Bronchial epithelial cell (primary cell): ENCODE measurements at places on chromosomes 1 and 21.

DNA sequence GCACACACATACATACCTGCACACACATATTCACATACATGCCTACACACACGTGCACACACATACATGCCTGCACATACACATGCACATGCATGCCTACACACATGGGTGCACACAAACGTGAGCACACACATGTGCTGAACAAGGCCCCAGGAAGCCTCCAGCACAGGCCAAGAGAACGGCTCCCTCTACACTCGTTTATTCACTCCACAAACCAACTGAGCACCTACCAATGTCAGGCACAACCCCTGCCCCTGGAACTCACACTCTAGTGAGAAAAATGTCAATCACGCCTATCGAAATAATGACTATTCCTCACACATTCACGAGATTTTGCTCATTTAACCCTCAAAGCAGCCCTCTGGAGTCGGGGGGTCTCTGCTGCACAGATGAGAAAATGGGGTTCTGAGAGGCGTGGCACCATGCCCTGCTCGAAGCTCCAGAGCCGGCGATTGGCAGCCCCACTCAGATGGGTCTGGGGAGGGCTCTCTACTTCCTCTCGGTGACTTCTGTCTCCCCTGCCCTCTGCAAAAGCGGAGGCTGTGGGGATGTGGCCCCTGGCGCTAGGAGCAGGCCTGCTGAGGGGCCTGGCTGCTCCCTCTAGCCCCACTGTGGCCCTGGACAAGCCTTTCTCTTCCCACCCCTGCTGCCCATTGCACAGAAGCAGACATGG is 90.2 kb upstream of the RUNX3 start:
- no peak for DNase-seq

- DNase-seq, result no peak
Observed at GRCh38 chr1:208528578-208529240, 284.5 kb upstream of the PLXNA2 start.

DNA sequence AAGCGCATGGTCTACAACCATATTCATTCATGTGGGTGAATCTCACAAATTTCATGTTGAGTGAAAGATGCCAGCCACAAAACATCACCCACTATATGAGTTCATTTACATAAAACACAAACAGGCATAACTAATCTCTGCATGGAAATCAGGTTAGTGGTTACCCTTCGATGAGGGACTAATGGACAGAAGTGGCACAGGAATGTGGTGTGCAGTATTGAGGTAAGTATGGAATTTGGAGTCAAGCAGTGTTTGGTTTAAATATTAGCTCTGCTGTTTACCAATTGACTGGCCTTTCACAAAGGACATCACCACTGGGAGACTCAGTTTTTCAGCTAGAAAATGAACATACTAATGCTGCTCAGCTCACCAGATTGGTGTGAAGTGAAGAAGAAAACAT is 24.2 kb downstream of the CCDC185 start:
- DNase-seq, result no peak

- peak; percentile 44 for DNase-seq
Observed at GRCh38 chr1:37958690-37959089, 11.8 kb upstream of the INPP5B start.

- DNase-seq, result no peak
Observed at GRCh38 chr1:85019994-85020393, 23.1 kb upstream of the MCOLN2 start.

DNA sequence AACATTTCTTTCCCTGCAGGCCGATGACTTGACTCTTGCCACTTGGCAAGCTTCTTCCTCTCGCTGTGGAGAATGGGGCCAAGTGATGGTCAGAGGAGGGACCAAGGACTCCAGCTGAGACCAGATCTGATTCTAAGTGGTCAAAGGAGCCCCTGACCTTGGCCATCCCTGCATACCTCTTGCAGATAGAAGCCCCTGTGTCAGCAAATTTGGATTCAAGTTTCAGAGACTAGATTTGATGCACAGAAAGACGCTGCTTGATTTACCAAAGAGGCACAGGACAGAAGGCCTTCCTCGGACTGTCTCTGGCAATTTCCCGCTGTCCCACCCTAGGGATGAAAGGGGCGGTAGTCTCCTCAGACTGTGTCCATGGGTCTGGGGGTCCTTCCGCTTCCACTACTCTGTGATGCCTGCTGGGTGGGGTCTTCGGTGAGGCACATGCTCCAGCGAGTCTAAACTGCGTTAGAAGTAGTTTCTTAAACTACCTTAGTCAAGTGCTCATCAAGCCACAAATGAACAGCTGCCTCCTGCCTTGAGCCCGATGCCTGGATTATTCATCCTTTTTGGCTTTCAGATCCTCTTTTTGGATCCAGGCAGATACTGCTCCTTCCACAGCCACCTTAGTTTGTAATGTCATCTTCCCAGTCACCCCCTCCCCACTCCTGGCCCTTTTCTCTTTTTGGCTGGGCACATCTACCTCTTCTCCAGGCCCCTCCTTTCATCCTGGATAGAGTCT is 31.8 kb upstream of the RBM15 start:
- no peak for DNase-seq

- no peak for DNase-seq
Observed at GRCh38 chr1:27634177-27634984, 604 bp downstream of the FGR start.

DNA sequence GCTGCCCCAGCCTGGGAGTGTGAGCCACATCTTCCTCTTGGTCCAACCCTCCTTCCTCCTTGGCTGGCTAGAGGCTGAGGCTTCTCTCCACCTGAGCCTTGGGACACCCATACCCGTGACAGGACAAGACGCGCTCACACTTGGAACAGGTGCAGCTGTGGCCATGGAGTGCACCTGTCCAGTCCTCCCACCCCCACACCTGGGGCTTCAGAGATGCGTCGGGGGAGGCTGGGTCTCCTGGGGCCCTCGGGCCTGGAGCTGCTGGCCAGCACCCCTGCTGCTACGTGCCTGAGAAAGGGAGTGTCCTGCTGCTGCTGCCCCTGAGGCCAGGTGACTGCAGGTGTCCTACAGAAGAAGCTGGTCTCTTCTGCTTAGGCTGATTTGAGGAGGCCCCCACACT is 37.0 kb upstream of the TMEM52 start:
- no peak for DNase-seq

DNA sequence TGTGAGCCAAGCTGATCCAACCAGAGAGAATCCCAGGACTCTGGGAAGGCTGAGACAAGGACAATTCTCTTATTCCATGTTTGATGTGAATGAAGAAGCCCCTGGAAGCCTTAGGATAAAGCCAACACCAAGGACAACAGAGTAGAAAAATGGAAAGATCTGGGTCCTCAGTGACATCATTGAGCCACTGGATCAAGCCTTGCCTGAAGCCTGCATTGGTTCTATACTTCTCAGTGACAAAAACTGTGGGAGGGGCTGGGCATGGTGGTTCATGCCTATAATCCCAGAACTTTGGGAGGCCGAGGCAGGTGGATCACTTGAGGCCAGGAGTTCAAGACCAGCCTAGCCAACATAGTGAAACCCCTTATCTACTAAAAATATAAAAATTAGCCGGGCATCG is 15.6 kb downstream of the ARHGEF19 start:
- DNase-seq, result no peak

GRCh38 chr1:4718071-4718470 is 63.7 kb downstream of the AJAP1 start:
- no peak for DNase-seq

DNA sequence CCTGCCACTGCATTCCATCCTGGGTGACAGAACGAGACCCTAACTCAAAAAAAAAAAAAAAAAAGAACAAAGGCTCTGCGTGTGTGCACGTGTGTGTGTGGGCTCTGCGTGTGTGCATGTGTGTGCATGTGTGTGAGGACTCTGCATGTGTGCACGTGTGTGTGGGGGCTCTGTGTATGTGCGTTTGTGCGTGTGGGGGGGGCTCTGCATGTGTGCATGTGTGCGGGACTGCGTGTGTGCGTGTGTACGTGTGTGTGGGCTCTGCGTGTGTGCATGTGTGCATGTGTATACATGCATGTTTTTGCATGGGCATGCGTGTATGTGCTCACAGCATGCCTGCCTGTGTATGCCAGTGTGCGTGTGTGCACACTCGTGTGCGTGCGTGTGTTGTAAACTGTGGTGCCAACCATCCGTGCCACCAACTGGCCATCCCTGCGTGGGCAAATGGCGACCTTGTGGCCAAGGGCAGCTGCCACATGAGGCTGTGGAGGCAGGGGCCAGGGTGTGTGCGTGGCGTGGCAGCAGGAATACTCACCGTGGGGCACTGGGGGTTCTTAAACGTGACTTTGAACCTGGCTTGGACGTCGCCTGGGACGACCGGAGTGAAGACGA is 26.8 kb upstream of the TMEM52 start:
- no peak for DNase-seq

- DNase-seq, result peak; percentile 100
Observed at GRCh38 chr1:79323239-79324025, 316.9 kb upstream of the ADGRL4 start.

- DNase-seq, result peak; percentile 58
Observed at GRCh38 chr1:10211805-10212410, 1.5 kb downstream of the KIF1B start.

- DNase-seq, result no peak
Observed at GRCh38 chr1:34231441-34231840, 54.7 kb downstream of the C1orf94 start.

GRCh38 chr1:26542771-26543451 is 13.3 kb downstream of the RPS6KA1 start:
- no peak for DNase-seq

DNA sequence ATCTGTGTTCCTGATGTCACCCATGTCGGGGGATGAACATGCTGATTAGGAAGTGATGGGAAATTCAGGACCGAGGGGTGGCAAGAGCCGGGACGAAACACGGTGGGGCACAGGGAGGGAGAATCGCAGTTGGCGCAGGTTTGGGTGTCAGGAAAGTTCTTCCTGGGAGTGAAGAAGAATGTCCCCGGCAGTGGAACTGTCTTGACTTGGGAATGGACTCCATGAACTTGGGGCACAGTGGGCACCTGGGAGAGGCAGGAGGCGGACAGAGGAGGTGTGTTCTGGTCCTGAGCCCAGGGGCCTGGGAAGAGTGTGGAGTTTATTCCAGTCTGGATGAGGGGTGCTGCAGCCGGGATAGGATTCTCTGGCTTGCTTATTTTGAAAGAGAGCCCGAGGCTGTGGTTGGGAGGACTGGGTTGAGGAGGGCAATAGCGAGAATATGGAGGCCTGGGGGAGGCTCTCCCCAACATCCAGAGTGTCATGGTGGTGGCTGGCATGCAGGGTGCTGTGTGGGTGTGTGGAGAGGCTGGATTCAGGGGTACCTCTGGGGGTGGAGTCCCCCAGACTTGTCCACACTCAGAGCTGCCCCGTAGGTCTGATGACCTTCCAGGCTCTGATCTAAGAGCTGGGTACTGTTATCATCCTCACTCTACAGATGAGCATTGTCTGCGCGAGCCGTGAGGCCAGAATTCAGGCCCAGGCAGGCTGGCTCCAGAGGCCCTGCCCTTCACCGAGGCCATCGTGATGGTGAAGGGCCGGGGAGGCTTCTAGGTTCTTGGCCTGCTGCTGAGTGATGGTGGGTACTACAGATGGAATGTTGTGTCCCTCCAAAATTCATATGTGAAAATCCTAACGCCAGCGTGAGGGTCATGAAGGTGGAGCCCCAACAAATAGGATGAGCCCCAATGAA is 274.5 kb upstream of the C1orf174 start:
- DNase-seq, result no peak

DNA sequence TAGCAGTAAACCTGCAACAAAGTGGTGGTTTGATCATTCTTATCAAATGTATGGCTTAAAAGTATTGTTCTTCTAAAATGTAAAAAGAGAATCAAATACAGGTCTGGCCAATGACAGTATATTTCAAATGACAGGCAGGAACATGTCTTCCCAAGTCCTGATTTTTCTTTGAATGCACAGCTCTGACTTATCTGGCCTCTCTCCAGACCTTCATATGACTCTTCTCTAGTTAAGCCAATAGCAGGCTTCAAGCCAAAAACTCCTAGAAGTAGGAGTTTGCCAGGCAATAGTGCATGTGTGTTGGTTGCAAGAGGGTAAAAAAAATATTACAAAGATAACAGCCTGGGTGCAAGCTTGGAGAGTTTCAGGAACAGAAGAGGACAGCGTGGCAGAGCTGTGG is 345.5 kb downstream of the SMYD3 start:
- peak; percentile 97 for DNase-seq

DNA sequence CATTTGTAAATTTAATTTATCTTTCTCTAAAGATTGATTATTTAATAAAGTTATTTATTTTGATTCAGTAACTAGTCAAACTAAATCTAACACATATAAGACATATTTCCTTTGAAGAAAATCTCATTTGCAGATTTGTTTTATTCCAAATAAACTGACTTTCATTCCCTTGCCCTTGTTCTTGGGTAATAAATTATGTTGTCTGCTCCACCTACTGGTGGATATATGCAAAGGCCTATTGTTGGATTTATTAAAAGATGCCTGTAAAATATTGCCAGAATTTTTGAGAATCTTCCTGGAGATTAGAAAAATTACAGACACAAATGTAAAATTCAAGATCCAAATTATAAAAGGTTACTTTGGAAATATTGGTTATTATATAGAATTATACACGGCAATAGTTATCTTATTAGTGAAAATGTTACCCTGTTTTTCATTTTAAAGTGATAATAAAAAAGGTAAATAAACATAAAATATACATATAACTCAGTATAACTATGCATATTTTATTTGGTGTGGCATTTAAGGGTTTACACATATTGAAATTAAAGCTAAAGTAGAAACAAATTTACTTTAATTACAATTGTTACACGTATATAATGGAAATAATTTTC is 116.1 kb downstream of the SPATA17 start:
- DNase-seq, result peak; percentile 44

GRCh38 chr21:42619166-42619565 is 34.3 kb upstream of the PDE9A start:
- DNase-seq, result no peak
